ENCODE measurements at places on chromosomes 5 and 9. TPM values are rescaled to one million over a fixed set of nuclear protein-coding genes. Genes with fewer than 3 reads are reported as not detected.

Gene ROR2
- 2.9 TPM for total RNA-seq

Gene ENC1
- total RNA-seq = 14.5 TPM

Gene CCL28
- 0.21 TPM for total RNA-seq

Gene TAL2
- total RNA-seq = 0.32 TPM

Gene FOXD4L5
- total RNA-seq = not detected

All from A549 treated with CpdA at 1 μM for 4 hours (cell line).